ENCODE measurements at places on chromosomes 3 and 15. TPM values are rescaled to one million over a fixed set of nuclear protein-coding genes. Genes with fewer than 3 reads are reported as not detected.

HAUS2 gene
- 18.4 TPM for polyA plus RNA-seq

NRG4 gene
- not detected for polyA plus RNA-seq

SEMA5B gene
- polyA plus RNA-seq = not detected

SLC6A11 gene
- not detected for polyA plus RNA-seq

PCYT1A gene
- 62.8 TPM for polyA plus RNA-seq

ELP6 gene
- 49.4 TPM for polyA plus RNA-seq

UCN2 gene
- 2.3 TPM for polyA plus RNA-seq

GRCh38 chr3:50297384-50297775, 1.8 kb downstream of the HYAL3 start:
- no peak for DNase-seq

DNA sequence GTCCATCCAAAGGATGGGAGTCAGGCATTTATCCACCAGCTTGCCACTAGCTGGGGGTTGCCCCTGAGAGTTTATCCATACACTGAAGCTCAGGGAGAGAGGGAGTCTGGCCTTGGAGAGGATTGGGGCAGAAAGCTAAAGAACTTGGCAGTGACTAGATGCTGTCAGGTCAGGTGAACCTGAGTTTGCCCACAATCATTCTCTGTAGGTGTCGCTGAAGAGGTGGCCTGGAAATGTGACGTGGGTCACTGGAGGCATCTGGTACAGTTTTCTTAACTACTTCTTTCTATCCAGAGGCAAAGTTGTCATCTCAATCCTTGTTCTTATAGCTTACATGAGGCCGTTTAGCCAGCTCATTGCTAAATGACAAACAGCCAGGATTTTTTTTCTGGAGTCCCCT, 298.0 kb upstream of the CTNNB1 start:
- no peak for DNase-seq

GRCh38 chr3:120652896-120653545, 29.0 kb downstream of the HGD start:
- no peak for DNase-seq

DNA sequence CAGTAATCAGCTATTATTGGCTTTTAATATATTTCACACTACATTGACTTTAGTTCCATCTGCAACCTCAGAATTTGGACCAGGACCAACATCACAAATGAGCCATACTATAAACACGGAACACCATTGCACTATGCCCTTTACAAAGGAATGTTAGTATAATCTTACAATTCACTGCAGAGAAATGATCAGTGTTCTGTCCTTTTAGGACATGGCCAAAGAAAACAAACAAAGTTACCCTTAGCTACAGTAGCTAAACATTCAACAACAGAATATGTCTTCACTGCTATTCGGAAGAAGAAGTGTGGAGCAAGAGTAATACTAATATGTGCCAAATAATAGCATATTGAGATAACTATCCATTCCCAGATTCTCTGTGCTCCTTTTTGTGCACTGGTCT, 90.4 kb downstream of the NAALADL2 start:
- peak; percentile 97 for DNase-seq

- DNase-seq = peak; percentile 89
These were observed 152.7 kb downstream of the SUCNR1 start for GRCh38 chr3:152026033-152026556.

DNA sequence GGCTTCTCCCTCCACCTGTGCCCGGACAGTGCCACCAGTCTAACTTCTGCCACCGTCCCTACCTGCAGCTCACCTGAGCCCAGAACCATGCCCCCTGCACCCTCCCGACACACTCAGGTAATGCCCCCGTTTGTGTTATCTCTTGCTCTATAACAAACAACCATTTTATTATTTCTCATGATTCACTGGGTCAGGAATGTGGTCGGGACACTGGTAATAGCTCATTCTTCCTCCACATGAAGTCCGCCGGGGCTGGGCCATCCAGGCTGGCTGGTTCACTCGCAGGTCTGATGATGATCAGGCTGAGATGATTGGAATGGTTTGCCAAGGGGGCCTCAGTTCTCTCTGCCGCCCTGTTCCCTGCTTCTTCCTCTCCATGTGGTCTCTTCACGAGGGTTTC, 20.3 kb upstream of the NR2E3 start:
- peak; percentile 41 for DNase-seq

DNA sequence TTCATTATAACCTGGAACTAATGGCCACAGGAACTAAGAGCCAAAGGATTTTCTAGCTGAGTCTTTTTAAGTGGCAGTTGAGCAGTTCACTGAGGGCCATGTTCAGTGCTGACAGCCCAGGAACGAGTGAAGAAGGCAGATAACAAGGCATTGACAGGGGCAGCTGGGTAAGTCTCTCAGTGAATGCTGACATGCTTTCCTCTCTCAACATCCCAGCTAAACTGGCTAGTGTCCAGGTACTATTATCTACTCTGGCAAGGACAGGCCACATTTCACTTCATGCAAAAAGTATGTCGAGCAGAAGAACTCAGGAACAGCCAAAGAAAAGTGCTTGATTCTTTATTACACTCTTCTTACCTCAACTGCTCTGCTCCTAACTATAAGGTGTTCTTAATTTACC, 515.9 kb downstream of the NLGN1 start:
- DNase-seq = peak; percentile 54

GRCh38 chr15:48084759-48085590, 35.8 kb upstream of the SLC24A5 start:
- peak; percentile 50 for DNase-seq

- no peak for DNase-seq
These were observed 771 bp downstream of the MPI start for GRCh38 chr15:74890665-74890960.

DNA sequence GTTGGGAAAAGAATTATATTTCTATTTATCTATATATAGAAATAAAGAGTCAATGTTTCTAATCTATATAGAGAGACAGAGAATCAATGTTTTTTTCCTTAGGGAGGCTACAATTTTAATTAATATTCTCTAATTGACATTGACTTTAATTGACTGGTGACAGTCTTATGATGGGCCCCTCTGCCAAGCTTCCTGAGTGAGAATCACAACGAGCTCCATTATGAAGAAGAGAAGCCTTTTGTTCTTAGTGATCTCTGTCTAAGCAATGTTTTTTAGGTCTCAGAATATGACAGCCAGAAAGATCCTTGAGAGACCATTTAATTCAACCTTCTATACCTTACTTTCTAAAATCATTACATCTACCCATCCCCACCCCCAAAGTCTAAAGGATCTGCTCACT, 70.9 kb downstream of the IGSF11 start:
- DNase-seq = no peak

GRCh38 chr3:44926172-44926571, 49.8 kb downstream of the ZDHHC3 start:
- DNase-seq = no peak

DNA sequence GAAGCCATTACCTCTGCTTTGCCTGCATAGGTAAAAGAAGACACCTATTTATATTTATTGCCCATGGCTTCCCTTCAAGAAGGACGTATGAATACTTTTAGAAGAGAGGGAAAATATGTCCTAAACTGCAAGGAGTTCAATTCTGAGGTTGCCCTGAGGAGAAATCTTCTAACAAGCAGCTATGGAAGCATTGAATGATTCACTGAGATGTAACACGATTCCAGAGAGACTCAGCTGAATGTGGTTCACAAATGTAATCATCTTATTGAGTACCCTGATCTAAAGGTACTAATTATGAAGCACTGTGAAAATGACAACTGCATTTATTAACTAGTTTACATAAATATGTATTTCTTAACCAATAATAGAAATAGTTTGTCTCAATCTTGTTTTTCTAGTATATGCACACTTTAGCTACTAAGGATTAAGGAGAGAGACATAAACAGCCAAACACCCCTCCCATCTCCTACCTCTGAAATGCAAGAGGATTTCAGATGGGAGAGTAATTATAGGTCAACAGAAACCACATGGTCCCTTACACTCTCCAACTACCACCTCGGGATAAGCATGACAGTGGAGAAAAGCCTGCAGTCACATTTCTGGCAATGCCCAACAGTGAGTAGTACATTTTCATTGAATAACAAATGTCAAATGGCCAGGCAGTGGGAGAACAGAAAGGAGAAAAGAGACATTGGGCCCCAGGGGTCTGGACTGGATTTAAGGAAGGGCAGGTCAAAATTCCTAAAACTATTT, 506.2 kb upstream of the IL12A start:
- no peak for DNase-seq

DNA sequence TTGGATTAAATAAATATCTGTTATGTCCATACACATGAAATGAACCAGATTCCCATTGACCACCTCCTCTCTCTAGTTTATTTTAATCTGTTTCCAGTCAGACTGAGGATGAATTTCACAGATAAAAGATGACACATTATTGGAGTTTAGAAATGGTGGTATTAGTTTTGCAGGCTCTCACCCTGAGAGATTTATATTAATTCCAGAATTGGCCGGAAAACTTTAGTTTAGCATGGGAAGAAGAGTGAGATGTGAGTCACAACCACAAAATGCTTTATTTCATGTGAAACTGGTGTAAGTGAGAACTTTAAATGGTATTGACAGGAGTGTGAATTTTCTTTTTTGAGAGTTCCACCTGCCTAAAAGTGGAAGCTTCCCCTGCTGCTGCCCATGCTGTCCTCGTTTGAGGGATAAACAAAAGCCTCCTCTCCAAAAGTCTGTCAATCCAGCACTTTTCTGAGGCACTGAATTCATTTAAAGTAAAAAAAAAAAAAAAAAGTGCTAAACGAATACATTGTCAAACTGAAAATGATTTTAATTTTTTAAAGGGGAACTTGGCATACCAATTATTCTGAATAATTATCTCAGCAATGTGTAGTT, 65.1 kb upstream of the EPHA3 start:
- no peak for DNase-seq

- DNase-seq = peak; percentile 79
These were observed 7.7 kb downstream of the GALNT15 start for GRCh38 chr3:16182183-16182582.

DNA sequence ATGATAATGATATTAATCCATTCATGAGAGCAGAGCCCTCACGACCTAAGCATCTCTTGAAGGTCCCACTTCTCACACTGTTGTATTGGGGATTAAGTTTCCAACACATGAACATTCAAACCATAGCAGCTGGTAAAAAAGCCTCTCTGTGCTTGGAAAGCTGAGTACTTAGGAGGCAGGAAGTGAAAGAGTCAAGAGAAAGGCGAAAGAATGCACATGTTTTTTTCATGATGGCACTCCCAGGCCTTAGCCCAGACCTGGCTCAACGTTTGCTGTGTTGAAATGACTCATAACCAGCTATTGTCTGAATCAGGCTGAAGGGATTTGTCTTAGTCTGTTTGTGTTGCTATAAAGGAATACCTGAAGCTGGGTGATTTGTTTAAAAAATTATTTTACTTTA, 84.4 kb upstream of the RGMA start:
- no peak for DNase-seq

DNA sequence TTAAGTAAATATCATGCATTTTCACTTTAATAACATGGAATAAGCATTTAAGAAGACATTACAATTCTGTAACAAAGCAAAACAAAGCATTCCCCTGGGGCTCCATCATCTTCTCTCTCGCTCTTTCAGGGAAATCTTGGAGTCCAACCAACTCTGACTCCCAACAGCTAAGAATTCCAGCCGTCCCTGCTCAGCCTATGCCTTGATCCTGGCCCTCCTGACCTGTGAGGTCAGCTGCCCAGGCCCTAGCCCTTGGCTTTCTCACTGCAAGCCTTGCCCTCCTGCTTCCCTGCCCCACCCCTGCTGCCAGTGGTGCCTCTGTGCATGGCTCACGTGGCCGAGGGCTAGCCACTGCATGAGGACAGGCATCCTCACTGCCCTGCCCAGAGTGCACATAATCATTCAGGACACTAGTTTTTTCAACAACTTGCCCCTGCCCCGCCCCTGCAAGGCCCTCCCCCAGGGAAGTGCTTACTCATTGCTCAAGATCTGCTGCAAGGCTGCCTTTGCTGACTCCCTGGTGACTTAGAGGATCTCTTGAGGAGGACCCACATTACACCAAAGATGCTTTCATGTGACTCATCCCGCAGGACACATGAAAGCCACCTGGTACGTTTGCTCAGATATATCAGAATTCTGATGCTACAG, 37.6 kb downstream of the MTMR10 start:
- peak; percentile 96 for DNase-seq

DNA sequence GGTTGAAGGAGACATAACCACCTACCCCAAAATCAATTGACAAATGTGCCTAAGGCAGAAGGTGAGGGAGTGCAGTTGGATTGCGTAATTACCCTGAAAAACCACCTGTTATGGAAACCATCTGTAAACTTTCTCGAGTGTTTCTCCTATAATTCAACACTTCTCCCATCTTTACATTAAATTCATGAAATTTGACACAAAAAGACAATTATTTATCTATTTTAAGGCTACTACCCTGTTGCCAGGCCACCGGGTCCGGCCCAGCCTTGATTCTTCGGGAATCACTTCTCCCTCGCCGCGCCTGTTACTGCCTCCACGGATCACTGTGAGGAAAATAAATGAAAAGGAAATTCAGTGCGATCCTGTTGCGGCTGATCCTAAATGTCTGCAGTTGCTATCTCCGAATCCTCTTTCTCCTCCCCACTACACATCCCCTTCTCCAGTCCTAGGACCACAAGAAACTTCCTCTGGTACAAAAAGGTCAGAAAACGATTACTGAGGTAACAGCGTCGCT, 646 bp downstream of the IQCB1 start:
- DNase-seq = peak; percentile 8

GRCh38 chr15:33956397-33956796, 11.9 kb upstream of the CHRM5 start:
- peak; percentile 11 for DNase-seq

DNA sequence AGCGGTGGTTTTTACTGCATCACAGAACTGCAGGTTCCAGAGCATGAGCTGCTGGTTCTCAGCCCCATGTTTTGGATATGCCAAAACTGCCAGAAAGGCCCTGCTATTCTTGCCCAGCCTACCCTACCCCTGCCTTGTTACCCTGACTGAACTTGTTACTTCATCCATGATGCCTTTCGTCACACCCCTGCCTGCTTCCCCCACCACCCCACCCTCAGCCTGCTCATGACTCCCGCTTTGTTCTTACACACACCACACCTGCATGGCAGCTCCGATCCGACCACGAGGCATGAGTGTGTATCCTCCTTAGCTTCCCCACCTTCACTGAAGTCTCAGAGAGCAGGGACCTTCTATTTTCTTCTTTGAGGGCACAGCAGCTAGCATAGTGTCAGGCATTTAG, 5.1 kb upstream of the TM4SF1 start:
- no peak for DNase-seq

- DNase-seq = no peak
These were observed 54.8 kb downstream of the ZNF609 start for GRCh38 chr15:64515196-64515595.

GRCh38 chr3:71372911-71373637, 210.5 kb downstream of the FOXP1 start:
- DNase-seq = no peak

DNA sequence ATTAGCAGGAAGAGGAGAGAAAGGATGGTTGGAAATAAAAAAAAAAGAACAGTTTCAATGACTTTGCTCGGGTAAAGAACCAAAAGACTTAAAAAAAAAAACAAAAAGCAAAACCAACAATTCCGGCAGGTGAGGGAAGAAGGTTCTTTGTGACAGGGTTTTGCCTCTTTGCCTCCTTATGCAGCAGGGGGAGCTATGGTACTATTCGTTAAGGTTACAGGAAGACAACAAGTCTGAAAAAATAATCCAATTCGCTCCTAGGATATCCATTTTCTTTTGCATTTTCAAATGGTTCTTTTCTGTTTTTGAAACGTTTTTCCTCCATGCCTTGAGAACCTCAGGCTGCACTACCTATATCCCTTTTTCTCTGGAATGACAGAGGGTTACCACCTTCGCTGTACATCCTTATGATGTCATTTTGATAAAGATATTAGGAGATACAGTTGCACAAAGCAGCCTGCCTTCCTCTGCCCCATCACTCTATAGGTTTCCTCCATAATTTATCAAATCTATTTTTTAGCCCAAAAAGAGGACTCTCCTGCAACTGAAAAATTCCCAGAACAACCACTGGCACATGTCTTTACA, 55.0 kb downstream of the CFAP20DC start:
- DNase-seq = peak; percentile 79

Measured in IMR-90 (cell line).